ENCODE measurements at places on chromosomes 6 and 20.

GRCh38 chr6:149608381-149608982 lies 40.0 kb downstream of the KATNA1 start:
- DNase-seq, result no peak

DNA sequence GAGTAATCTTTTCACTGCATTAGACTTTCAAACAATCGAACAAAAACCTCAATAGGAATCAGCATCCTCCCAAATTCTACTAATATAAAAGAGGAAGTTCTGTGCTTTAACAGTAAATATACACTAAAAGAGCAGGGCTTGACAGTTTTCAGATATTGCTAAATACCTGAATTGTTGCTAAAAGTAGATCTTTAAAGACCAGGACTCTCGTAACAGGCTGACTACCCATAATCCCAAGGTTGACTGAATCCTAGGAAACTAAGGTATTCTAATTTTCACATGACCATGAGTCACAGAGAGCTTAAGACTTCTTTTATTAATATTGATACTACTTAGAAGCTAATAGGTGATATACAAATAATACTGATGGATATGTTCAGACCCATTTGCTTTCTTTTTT lies 10.1 kb downstream of the CD164 start:
- DNase-seq, result no peak

DNA sequence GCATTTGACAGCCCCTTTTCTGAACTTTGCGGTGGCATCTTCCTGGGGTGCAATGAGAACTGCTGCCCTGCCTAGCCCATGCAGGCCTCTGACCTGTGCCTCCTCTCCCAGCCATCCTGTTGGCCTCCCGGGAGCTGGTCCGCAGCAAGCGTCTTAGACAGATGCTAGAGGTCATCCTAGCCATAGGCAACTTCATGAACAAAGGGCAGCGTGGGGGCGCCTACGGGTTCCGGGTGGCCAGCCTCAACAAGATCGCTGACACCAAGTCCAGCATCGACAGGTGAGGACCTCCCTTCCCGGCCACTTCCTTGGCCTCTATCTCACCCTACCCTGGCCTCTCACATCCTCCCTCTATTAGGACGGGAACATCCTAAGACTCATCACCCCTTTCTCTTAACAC lies 37.6 kb downstream of the MOCS1 start:
- DNase-seq, result no peak

- peak; percentile 65 for DNase-seq
These were observed 49.9 kb downstream of the ATG5 start for GRCh38 chr6:106275692-106276091.

DNA sequence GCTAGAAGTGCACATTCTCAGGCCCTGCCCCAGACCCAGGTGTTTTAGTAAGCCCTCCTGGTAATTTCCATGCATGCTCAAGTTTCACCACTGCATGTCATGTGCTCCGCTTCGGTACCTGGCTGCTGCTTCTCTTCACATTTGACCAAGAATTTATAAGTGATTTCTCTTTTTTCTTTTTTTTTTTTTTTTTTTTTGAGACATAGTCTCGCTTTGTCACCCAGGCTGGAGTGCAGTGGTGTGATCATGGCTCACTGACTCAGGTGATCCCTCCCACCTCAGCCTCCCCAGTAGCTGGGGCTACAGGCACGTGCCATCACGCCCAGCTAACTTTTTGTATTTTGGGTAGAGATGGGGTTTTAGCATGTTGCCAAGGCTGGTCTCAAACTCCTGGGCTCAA lies 16.0 kb downstream of the TM9SF4 start:
- no peak for DNase-seq

GRCh38 chr20:22559711-22560318 lies 24.6 kb downstream of the FOXA2 start:
- DNase-seq, result no peak

DNA sequence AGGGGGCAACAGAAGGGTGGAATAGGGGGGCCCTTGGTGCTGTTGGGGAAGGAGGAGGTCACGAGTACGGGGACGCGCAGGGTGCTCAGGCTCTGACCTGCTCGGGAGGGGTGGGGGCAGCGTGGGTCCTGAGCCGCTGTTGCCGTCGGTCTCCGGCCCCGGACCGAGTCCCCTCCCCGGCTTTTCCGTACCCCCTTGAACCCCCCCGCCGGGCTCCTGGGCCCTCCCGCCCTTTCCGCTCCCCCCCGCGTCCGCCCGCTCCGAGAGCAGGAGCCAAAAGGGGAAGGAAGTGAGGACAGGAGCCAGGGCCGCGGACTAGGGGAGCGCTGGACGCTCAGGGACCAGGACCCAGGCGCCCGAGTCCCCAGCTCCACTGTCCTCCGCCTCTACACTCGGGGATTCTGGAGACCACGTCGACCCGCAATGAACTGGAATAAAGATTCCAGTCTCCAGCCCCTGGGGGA lies at the start of gene RGL2:
RGL2 (minus strand) TSS at position 170 of the 464 bp plus-strand sequence. CDS start 332 bp downstream, outside the sequence.
- peak; percentile 65 for DNase-seq

DNA sequence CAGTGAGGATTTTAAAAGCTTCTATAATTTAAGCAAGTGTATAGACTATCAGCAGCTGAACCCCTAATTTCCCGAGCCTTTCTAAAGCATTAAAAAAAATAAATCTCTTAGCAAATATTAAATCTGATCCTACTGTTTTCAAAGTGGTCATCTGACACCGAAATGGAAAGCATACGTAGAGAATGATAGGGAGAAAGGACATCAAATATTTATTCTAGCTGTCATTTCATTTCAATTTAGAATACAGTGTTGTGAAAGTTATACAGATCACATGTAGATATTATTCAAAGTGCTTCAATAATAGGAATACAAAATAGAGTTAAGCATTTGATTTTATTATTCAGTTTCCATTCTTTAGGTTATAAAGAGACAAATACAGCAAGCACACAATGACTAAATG lies 61.9 kb upstream of the PKIB start:
- no peak for DNase-seq

- DNase-seq, result no peak
These were observed 12.4 kb upstream of the DNAJC5 start for GRCh38 chr20:63882257-63883200.

DNA sequence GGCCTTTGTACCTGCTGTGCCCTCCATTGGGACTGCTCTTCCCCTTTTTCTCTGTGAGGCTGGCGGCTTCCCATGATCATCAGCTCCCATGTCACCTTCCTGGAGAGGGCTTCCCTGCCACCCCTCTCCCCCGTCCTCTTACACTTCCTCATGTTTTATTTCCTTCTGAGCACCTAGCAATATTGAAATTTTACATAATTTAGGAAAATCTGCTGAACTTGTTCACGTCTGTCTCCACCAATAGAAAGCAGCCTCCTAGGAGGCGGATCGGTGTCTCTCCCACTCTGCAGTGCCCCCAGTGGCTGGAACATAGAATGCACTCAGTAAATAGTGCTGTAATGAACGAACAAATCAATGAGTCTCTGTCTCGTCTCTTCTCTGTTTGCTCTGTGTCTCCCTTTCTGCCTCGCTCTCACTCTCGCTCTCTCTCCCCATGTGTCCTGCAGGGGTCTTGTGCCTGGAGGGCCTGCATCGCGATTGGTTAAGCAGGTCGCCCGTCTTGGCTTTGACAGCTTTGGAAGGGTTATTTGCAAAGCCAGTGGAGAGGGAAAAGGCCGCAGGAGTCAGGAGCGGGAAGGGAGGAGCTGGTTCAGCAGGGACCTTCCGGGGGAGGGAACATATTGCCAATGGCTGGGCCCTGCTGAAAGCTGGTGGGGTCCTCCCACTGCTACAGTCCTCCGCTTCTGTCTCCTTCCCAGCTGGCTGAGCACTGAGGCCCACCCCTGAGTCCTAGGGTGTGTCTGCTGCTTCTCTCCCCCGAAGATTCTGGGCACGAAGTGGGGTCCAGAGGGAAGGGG lies 12.1 kb upstream of the OCSTAMP start:
- DNase-seq, result peak; percentile 57

DNA sequence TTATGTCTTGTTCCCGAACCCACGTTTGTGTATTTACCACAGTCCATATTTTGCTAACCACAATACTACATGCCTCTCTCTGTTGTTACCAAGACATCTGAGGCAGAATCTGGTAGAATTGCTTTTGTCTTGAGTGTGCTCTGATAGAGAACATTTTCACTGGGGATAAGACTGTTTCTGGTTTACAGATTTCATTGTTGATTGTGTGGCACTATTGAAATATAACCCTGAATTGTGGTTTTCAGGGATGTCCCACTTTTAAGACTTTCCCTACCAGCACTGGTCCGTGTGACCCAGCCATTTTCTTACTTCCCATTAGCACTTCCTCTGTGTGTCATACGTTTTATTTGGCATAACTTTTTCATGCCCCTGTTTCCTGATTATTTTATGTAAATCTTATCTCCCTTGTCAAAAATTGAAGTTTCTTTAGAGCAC lies 12.2 kb downstream of the NCOA7 start:
- DNase-seq, result peak; percentile 36

DNA sequence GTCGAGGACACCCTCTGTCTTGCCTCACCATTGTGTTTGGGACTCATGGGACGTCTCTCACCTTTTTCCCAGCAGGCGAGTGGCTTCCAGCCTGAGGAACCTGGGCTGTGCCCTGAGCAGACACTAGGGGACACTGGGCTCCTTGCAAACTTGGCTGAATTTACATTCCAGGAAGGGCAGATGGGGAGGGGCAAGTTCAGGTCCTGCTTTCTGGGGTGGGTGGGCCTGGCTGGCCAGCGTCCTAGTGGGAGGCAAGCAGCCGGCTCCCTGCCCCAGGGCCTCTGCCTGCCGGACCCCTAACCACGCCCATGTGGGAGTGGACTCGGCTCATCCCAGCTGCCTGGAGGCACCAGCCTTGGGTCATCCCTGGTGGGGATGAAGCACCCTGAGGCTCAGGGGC lies 48.2 kb upstream of the MLN start:
- DNase-seq, result peak; percentile 18

DNA sequence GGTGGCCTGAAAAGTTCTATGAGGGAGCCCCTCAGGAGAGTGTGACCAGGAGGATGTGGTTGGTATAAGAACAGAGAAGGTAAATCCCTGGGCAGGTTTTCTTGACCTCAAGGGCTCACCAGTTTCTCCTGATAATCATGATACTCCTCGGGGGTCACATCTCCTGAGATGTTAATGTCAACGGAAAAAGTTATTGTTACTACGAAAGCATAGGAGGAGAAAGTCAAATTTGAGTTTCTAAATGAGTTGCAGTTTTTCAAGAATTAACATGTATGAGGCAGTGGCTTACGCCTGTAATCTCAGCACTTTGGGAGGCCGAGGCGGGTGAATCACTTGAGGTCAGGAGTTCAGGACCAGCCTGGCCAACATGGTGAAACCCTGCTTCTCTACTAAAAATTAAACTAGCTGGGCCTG lies 23.4 kb downstream of the MGME1 start:
- DNase-seq, result no peak

DNA sequence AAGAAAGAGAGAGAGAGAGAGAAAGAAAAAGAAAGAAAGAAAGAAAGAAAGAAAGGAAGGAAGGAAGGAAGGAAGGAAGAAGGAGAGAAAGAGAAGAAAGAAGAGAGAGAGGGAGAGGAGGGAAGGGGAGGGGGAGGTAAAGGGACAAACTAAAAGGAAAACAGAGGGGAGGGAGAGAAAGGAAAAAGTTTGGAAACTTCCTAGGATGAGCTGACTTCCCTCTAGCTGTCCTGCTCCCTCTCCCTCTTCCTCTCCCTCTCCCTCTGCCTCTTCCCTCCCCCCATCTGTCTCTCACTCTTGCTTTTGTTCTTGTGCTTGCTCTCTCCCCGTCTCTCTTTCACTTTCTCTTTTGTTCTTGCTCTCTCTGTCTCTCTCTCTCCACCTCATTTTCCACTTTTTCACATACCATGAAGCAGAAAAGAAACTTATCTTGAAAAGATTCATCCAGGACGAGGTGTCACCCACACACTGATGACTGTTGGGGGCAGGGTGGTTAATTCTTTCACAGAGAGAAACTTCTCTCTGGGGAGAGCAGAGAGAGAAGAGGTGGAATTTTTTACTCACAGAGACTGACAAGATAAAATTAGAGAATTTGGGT lies 56.4 kb upstream of the DUSP22 start:
- DNase-seq, result peak; percentile 54

DNA sequence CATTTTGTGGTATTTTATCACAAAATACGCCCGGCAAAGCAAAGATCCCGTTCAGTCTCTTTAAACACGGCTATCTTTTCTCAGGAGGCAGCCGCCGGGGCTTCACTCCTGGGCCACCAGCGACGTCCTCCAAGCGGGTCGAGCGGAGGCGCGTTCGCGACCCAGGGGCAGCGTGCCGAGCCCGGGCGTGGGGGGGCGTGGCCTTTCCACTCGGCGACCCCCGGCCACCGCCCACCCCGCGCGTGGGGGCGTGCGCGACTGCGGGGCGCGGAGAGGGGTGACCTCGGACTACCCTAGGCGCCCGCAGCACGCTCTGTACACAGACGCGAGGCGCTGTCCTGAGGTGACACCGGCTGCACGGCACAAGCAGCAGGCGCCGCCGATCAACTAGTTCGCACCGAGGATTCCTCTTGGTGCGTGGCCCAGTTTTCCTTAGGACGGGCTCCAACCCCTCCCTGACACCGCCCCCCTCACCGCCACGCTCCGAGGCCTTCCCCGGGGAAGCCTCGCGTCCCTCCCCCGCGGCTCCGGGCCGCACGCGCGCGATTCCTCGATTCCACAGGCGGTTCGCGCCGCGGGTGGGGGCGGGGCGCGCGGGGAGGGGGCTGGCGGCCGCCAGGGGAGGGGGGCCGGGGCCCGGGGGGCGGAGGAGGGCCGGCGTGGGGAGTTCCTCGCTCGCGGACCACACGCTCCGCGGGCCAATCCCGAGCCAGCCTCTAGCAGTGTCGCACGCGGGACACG lies 1.1 kb upstream of the JARID2 start:
- DNase-seq, result peak; percentile 82

GRCh38 chr6:15061180-15061641 lies 184.7 kb upstream of the JARID2 start:
- no peak for DNase-seq

DNA sequence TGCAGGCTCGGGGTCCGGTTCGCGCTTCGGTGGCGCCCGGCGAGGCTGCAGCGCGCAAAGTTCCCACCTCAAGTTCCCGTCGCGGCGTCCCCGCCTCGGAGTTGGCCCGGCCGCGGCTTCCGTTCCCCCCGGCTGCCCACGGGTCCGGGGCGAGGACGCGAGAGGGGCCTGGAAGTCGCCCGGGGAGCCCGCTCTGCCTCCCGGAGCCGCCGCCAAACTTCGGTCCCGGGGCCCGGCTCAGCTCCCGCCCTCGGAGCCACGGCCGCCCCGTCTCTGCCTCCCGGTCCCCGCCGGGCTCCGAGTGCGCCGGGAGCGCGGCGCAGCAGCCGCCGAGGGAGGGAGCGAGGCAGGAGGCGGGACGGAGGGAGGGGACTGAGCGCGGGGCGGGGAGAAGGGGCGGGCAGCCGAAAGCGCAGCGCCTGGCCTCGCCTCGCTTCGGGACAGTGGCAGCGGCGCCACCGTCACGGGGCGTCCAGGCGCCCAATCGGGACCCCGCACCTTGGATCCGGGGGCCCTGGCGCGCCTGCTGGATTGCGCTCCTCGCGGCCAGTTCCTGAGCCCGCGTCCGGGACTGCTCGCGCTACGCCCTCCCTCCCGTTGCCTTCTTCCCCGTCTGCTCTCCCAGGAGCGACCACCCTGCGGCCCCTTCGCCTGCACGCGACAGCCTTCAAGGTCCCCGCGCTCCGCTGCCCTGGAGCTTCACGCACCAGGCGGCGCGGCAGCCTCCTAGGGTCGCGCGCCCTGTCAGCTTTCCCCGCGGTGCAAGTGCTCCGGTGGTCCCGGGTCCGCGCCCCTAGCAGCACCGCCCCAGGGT lies at the start of gene KCNG1:
KCNG1 (minus strand) TSS at position 305 of the 814 bp plus-strand sequence. CDS start 12,769 bp downstream, outside the sequence.
- DNase-seq, result peak; percentile 77

- peak; percentile 27 for DNase-seq
These were observed 37.0 kb downstream of the AKAP7 start for GRCh38 chr6:131172222-131172621.

GRCh38 chr20:34744847-34745246 lies 40.7 kb downstream of the TP53INP2 start:
- DNase-seq, result no peak

Data from AG10803 (cell line).